ENCODE measurements at places on chromosomes 4 and X.

DNA sequence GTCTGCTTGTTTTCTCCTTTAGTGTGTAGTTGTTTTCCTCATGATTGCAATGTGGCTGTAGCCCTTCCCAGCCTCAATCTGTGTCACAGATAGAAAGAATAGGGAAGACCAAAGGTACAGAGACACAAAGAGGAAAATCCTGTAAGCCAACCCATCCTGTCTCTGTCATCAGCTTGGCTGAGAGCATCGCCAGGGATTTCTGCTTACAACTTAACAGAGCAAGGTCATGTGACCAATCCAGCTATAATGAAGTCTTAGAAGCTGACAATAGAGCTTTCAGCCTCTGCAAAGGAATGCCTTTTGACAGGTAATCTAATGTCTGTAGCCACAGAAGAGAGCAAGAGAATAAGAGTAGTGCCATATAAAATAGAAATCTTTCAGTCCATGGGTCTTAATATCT is 1598.0 kb upstream of the AGA start:
- no peak for DNase-seq

- no peak for DNase-seq
Observed at GRCh38 chr4:140150636-140150885, 3.4 kb downstream of the MAML3 start.

- no peak for DNase-seq
Observed at GRCh38 chr4:65370709-65371108, 299.6 kb downstream of the EPHA5 start.

- no peak for DNase-seq
Observed at GRCh38 chr4:55736605-55737183, 82.9 kb upstream of the EXOC1L start.

DNA sequence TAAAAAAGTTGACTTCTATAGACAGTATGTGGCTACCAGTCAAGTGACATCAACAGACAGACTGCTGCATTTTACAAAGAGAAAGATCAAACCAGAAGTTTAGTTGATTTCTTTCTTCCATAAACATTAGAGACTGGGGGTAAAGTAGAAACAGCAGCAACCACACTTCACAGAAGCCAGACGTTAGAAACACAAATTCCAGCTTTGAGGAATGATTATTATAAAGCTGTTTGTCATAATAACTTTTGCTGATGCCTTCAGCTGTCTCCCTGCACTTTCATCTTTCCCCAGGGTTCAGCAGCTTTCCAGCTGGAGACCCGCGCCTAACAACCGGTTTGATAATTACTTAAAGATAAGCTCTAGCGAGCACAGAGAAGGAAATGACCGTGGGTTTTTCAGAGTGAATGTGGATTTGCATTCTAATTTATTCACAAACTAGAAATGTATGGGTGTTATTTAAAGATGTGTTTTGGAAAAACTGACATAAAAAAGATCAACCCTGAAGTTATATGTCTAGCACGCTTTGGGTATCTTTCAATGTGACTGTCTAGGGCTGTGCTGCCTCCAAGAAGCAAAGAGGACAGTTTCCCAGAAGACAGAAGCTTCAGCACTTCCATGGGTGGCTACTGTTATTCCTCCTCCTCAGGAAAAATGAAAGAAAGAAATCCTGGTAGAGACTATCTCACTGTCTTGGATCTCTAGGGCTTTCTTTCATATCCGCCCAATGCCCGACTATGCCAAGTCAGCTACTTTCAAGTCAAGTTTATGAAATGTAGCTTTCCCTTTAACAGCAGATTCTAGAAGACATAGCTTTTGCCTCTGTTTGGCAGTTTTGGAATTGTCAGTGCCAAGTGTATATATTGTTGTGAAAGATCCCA is 15.0 kb upstream of the ENAM start:
- no peak for DNase-seq

DNA sequence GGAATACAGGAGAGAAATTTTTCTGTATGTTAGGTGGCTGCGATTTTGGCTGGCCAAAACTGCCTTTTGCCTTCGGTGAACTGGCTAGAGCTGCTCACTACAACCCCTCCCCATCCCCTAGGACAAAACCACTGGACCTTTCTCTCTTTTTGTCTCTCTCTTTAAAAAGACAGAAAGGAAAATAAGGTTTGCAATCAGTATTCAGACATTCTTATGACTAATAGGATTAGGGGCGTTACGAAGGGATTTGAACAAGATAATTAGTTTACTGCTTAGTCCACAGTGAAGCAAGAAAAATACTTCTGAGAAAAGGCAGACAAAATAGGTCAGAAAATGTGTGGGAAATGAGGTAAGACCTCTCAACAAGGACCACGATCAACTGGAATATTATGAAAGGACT is 180.4 kb downstream of the SLIT2 start:
- DNase-seq: no peak

DNA sequence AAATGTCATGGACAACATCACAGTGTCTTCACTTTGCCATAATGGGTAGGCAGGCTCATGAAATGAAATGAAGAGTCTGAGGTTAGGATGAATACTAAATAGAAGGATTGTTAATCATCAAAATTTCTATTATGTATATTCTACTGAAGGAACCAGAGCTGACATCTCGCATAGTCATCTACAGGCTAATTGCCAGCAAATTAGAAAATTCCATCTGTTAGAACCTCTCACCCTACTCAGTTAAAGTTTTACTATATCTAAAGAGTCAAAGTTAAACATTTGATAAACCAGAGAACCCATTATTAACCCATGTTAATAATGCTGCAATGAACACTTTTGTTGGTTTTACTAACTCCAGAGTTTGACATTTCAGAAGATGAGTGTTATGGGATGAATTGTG is 114.6 kb downstream of the ARHGAP6 start:
- no peak for DNase-seq

- no peak for DNase-seq
Observed at GRCh38 chr4:130071746-130072145, 975.8 kb downstream of the C4orf33 start.

- DNase-seq: no peak
Observed at GRCh38 chrX:153628665-153629064, 18.3 kb upstream of the DUSP9 start.
